ENCODE measurements at places on chromosomes 5 and 9. TPM values are rescaled to one million over a fixed set of nuclear protein-coding genes. Genes with fewer than 3 reads are reported as not detected.

- DNase-seq = no peak
Measured at GRCh38 chr9:1416261-1416660, 366.1 kb downstream of the DMRT2 start.

DNA sequence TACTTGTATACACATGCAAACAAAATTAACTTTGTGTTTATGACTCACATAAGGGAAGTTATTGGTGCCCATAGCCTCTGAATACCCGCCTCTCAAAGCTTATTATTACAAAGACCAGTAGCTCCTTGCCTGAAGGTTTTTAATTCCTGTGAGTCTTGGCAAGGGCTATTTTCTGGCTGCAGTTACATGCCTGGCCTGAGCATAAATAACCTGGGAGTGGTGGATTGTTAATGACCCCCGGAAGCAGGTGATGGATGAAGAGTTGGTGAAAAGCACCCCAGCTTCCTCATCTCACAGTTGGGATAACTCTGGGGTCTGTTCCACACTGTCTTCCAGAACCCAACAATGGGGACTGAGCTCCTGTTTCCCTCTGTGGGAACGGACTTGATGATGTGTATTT, 594.5 kb downstream of the PDE4D start:
- no peak for DNase-seq

- no peak for DNase-seq
Measured at GRCh38 chr9:33125871-33126823, 41.0 kb downstream of the B4GALT1 start.

DNA sequence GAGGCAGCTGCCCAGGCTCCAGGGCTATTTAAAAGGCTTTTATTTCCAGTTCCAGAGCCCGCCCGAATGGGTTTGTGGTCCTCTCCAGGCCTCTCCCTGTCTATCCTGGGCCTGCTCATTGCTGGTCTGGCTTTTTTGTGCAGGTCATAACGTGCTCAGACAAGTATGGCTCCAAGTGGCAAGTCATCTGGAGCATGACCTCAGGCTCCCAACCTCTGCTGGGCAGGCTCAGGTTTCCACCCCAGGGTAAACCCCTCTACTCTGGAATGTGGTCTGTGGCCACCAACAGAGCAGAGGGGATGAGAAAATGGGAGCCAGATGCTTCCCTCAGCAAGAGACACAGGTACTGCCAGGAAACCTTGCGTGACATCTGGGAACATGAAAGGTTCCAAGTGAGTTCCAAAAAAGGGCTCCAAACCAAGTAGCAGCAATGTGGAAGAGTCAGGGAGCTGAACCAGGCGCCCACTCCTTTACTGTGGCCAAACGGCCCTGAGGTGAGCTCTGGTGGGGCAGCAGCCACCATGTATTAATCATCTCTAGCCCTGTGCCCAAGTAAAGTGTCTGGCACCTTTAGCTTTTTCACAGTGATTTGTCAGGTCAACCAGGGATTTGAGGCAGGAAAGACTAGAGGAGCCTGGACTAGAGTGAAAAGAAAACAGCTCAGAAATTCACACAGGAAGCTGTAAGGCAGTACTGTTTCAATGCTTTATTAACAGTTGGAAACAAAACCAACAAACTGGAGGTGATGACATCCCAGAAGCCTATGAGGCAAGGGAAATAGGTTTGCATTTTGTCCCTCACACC, 25.7 kb downstream of the PCDHGC5 start:
- DNase-seq = no peak

Gene FOXD4L5
- not detected for total RNA-seq

Gene BRIX1
- 41.5 TPM for total RNA-seq

Gene PCDHAC1
- total RNA-seq = not detected
